Right lobe of liver (tissue), 6 donors: ENCODE measurements at places on chromosomes 5 and 9. TPM values are rescaled to one million over a fixed set of nuclear protein-coding genes. Genes with fewer than 3 reads are reported as not detected.

- peak overlapping the region; percentile 75 for H3K27ac ChIP-seq
- no peak for DNase-seq
- no peaks in the 10 kb centered on the region for H3K27me3 ChIP-seq
- peak overlapping the region; percentile 100 for H3K4me3 ChIP-seq
- H3K4me1 ChIP-seq = peaks cover 26% of the 10 kb centered on the region
Observed at GRCh38 chr5:171386861-171387344, 746 bp upstream of the NPM1 start.

DNA sequence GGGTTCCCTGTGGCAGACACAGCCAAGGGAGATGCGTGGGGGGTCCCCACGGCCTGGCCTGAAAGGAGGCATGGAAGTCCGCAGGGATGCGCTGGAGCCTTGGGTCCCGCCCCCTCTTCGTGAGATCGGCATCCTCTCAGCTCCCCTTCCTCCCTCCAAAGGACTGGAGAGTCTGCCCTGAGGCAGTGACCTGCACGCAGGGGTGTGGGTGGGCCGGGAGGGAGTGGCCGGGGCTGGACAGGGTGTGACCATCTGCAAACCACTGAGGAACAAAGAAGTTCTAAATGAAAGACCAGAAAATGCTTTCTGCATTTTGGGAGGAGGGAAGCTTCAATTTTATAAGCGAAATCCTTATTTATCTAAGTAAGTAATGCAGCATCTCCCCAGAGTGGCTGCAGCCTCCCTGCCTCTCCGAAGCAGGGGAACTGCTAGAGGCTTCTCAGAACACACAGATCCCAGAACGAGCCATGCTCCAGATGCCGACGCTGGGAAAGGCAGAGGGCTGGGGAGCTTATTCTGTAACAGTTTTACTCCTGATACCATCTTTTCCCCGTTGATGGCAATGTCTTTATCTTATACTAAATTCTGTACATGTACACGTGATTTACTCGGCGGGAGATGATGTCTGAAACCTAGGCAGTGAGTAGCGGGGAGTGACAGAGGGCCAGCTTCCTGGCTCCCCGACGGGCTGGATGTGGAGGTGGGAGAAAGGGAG, 221.7 kb downstream of the FANCC start:
- no peak overlapping the region for H3K4me3 ChIP-seq
- DNase-seq = no peak
- no peak overlapping the region for H3K27ac ChIP-seq
- H3K4me1 ChIP-seq = no peaks in the 10 kb centered on the region
- H3K27me3 ChIP-seq = no peaks in the 10 kb centered on the region

DNA sequence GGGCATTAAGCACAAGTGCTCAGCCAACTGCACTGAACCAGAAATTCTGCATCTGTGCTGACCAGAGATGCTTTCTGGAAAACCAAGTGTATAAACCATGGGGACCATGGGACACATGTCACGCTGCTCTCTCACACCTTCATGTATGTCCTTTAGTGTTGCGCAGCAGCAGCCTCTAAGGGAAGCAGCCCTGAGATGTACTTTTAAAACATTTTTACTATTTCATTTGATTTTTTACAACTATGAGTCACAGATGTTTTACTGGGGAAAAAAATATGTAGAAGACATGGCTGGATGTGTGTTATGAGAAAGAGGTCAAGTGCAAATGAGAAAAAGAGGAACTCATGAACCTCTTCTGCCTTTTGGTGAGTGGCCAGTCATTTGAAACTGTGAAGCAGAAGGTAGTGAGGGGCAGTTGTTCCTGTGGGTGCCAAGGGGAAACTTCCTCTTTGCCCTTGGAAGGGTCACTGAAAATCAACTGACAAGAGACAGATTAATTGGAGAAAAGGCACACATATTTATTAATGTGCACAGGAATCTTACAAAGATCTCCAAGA, 31.4 kb upstream of the SYK start:
- H3K4me1 ChIP-seq = no peaks in the 10 kb centered on the region

GRCh38 chr9:9412241-9412640, 1200.6 kb downstream of the PTPRD start:
- H3K4me3 ChIP-seq = no peak overlapping the region
- DNase-seq = no peak
- no peaks in the 10 kb centered on the region for H3K4me1 ChIP-seq
- H3K27me3 ChIP-seq = no peaks in the 10 kb centered on the region
- H3K27ac ChIP-seq = no peak overlapping the region
- no peaks in the 10 kb centered on the region for H3K36me3 ChIP-seq

- H3K4me1 ChIP-seq = no peaks in the 10 kb centered on the region
- no peak overlapping the region for H3K4me3 ChIP-seq
- H3K36me3 ChIP-seq = no peaks in the 10 kb centered on the region
- no peak overlapping the region for H3K27ac ChIP-seq
- no peaks in the 10 kb centered on the region for H3K27me3 ChIP-seq
Observed at GRCh38 chr9:14530841-14531240, 162.4 kb downstream of the ZDHHC21 start.

GRCh38 chr5:63131626-63132285, 553.1 kb downstream of the LRRC70 start:
- DNase-seq = no peak
- H3K36me3 ChIP-seq = no peaks in the 10 kb centered on the region
- H3K4me1 ChIP-seq = no peaks in the 10 kb centered on the region

DNA sequence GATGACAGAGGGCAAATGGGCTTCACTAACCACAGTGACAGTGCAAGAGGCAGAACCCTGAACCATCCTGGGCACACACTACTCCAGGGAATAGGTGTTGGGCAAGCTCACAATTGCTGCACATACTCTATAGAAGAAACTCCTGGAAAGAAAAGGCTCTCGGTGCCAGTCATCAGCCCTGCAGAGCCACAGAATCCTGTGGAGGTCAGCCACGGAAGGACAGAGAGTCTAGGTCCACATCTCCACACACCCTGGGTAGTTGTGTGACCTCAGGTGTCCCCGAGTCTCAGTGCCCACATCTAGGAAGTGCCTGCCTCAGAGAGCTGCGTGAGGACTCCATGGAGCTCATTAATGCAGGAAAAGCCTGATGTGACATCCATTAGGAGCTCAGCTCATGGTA, 16.0 kb upstream of the ANGPTL2 start:
- H3K27me3 ChIP-seq = no peaks in the 10 kb centered on the region
- no peak overlapping the region for H3K4me3 ChIP-seq
- H3K27ac ChIP-seq = no peak overlapping the region
- H3K36me3 ChIP-seq = no peaks in the 10 kb centered on the region
- DNase-seq = no peak

GRCh38 chr5:139738193-139739149, 57.1 kb upstream of the PSD2 start:
- H3K27me3 ChIP-seq = no peaks in the 10 kb centered on the region
- H3K4me1 ChIP-seq = no peaks in the 10 kb centered on the region
- no peaks in the 10 kb centered on the region for H3K36me3 ChIP-seq
- DNase-seq = no peak

DNA sequence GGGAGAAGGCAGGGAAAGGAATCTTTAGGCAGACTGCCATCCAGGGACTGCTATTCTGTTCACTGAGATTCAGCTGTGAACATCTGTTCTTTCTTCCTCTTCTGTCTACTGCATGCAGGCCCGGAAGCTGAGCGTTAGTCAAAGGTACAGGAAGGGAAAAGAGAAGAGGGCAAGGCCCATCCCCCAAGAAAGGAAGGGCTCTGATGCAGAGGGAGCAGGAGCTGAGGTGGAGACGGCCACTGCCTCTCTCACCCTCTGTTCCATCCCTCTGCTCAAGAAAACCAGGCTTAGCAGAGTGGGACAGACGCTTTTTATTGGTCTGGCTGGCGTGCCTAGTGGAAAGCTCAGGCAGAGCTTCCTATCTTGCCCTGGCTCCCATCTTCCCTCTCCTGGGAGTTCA, 57.6 kb downstream of the PFDN1 start:
- no peak overlapping the region for H3K4me3 ChIP-seq
- no peaks in the 10 kb centered on the region for H3K27me3 ChIP-seq
- peaks cover 6% of the 10 kb centered on the region for H3K36me3 ChIP-seq
- no peak overlapping the region for H3K27ac ChIP-seq
- H3K4me1 ChIP-seq = peaks cover 16% of the 10 kb centered on the region

- H3K4me1 ChIP-seq = no peaks in the 10 kb centered on the region
- no peaks in the 10 kb centered on the region for H3K27me3 ChIP-seq
- no peak overlapping the region for H3K27ac ChIP-seq
- no peak overlapping the region for H3K4me3 ChIP-seq
- no peak for DNase-seq
Observed at GRCh38 chr5:111840036-111840674, 83.2 kb upstream of the NREP start.

DNA sequence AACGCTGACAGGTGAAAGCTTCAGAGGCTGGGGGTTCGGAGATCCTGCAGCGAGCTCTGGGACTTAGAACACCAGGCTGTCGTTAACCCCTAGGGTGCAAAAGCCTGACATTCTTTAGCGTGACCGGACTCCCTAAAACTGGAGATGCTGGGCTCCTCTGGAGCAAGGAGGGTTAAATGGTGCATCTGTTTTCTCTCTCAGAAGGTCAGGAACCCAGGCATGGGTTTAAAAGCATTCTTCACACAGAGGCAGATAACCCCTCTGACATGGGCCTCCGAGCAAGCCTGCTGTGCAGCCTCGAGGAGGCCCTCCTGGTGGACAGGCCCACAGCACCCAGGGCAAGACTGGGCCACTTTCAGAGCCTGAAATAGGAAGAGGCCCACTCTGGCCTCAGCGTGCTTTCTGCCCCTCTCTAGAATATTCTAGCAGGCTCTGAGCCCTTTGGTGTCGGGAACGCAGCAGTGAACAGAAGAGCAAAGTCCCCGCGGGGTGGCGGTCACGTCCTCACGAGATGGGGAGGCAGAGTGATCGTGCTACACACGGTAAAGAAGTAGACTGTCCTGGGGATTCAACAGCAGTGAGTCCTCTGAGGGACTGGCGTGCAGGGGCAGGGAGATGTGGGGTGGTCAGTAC, 124.8 kb downstream of the COL23A1 start:
- H3K4me3 ChIP-seq = no peak overlapping the region
- H3K4me1 ChIP-seq = no peaks in the 10 kb centered on the region

- H3K27me3 ChIP-seq = no peaks in the 10 kb centered on the region
- H3K36me3 ChIP-seq = no peaks in the 10 kb centered on the region
- no peak overlapping the region for H3K4me3 ChIP-seq
- DNase-seq = no peak
- H3K27ac ChIP-seq = no peak overlapping the region
Observed at GRCh38 chr5:87121304-87122150, 146.2 kb upstream of the RASA1 start.

GRCh38 chr9:111794835-111795556, at the start of gene SHOC1:
Gene SHOC1, minus strand, starts transcription at chr9:111794937. Its CDS starts 3,519 bp downstream, at chr9:111791418.
- no peak within 1 kb of the TSS for H3K4me3 ChIP-seq
- no peak within 1 kb of the TSS for H3K27ac ChIP-seq
- H3K36me3 ChIP-seq = no peaks in the 10 kb centered on the region
- no peaks in the 10 kb centered on the region for H3K27me3 ChIP-seq
- DNase-seq = no peak
- H3K4me1 ChIP-seq = no peaks in the 10 kb centered on the region

- no peak overlapping the region for H3K4me3 ChIP-seq
- H3K27ac ChIP-seq = peak overlapping the region; percentile 76
- peaks cover 38% of the 10 kb centered on the region for H3K4me1 ChIP-seq
- H3K27me3 ChIP-seq = no peaks in the 10 kb centered on the region
- no peaks in the 10 kb centered on the region for H3K36me3 ChIP-seq
- DNase-seq = peak; percentile 71
Observed at GRCh38 chr9:35834260-35835215, 5.5 kb downstream of the TMEM8B start.

DNA sequence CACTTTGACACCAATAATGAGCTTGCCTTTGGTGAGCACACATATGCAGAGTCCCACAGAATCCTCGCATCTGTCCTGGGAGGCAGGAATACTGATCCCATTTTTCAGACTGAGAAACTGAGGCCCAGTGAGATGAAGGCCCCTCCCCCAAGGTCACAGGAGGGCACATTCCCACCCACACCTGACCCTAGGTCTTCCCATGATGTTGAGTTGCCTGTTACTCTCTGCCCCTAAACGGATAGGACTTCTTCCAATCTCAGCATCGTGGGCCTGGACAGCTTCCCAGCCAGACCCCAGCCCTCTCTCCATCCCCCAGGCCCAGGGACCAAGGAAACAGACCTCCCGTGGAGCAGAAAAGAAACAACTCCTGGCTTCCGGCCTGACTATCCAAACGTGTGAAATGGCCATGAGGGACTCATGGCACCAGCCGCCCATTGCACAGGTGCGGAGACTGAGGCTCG, 877 bp downstream of the SH3GLB2 start:
- H3K4me3 ChIP-seq = peak overlapping the region; percentile 82
- H3K4me1 ChIP-seq = no peaks in the 10 kb centered on the region
- H3K27ac ChIP-seq = no peak overlapping the region
- H3K36me3 ChIP-seq = no peaks in the 10 kb centered on the region

GRCh38 chr5:22460189-22460588, 393.0 kb downstream of the CDH12 start:
- H3K4me1 ChIP-seq = no peaks in the 10 kb centered on the region
- no peaks in the 10 kb centered on the region for H3K36me3 ChIP-seq
- no peaks in the 10 kb centered on the region for H3K27me3 ChIP-seq
- no peak overlapping the region for H3K27ac ChIP-seq
- no peak for DNase-seq

DNA sequence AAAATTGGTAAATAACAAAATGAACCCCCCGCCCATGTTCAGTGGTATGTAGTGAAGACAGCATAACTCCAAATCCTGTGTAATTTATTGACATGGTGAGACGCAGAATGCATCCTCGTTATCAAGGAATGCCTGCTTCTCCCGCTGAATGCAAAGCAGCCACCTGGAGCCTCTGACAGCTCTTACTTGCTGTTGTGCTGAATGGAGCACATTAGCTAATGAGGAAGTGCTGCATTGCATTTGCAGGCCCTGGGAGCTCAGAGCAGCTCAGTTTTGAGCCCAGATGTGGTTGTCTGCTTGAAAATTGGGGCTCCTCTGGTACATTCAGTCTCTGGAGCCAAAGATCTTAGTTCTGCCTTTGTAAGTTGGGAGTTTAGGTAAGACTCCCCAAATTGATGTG, 28.9 kb downstream of the PLAC8L1 start:
- no peaks in the 10 kb centered on the region for H3K27me3 ChIP-seq
- DNase-seq = no peak
- no peaks in the 10 kb centered on the region for H3K4me1 ChIP-seq
- H3K36me3 ChIP-seq = no peaks in the 10 kb centered on the region
- H3K4me3 ChIP-seq = no peak overlapping the region

- H3K27me3 ChIP-seq = no peaks in the 10 kb centered on the region
- H3K27ac ChIP-seq = no peak overlapping the region
- DNase-seq = no peak
- H3K36me3 ChIP-seq = no peaks in the 10 kb centered on the region
- H3K4me1 ChIP-seq = no peaks in the 10 kb centered on the region
Observed at GRCh38 chr9:117825609-117826347, 121.6 kb downstream of the TLR4 start.

GRCh38 chr5:43415935-43416802, 4.0 kb upstream of the CCL28 start:
- no peak overlapping the region for H3K27ac ChIP-seq
- no peaks in the 10 kb centered on the region for H3K4me1 ChIP-seq
- DNase-seq = no peak
- H3K4me3 ChIP-seq = no peak overlapping the region
- H3K27me3 ChIP-seq = no peaks in the 10 kb centered on the region

Gene NREP
- 9.5 TPM for total RNA-seq

Gene TAF11L8
- total RNA-seq = not detected

Gene ZNF300
- 0.55 TPM for total RNA-seq

Gene TXNDC8
- total RNA-seq = not detected

Gene PCDHAC1
- total RNA-seq = 0.32 TPM

Gene ARID3C
- 1.7 TPM for total RNA-seq

Gene GDA
- 60.4 TPM for total RNA-seq
